ENCODE measurements at places on chromosomes 11 and 22. TPM values are rescaled to one million over a fixed set of nuclear protein-coding genes. Genes with fewer than 3 reads are reported as not detected.
A peak's percentile ranks its signal among the peaks of the same experiment; 100 is the strongest.

GRCh38 chr11:87859636-87860035 lies 315.6 kb downstream of the RAB38 start:
- DNase-seq, result peak; percentile 33

DNA sequence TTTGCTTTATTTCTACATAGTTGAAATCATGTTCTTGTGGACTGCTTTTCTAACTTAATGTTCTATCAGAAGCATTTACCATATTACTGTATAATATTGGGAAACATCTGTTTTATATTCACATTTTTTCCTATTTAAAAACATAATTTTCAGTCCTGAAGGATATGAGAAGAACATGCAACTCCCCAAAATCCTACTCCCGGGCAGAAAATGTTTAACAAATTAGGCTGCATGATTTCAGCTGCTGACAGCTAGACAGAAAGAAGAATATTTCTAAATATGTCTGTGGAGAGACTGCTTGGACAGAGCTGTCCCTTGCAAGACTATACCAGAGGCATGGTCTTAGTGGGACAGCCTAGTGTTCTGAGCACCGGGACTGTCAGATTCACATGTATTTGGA lies 15.7 kb upstream of the AMPD3 start:
- DNase-seq, result no peak

- DNase-seq, result no peak
These were observed 137.1 kb downstream of the ADAMTS15 start for GRCh38 chr11:130585545-130585944.

DNA sequence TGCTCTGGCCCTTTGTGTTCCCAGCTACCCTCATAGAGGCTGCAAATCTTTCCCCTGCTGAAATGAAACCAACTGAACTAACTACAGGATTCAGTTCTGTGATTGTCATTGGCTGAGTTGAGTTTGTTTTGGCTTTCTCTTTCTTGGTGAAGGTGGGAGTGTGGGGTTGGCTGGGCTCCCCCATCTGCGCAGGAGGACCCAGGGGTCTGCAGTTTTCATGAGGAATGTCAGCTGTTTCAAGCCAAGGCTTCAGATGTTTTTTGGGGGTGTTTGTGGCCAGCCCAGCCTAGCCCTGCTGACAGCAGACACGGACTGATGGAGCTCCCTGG lies 34.0 kb downstream of the LRP5 start:
- DNase-seq, result no peak

Gene RIMBP3C
- total RNA-seq, result 0.13 TPM

Gene ST14
- 102 TPM for total RNA-seq

Gene EMID1
- total RNA-seq, result 55.9 TPM

Gene RDX
- 93.8 TPM for total RNA-seq
